ENCODE measurements at places on chromosomes 2 and 18.
A peak's percentile ranks its signal among the peaks of the same experiment; 100 is the strongest.

- DNase-seq: no peak
Observed at GRCh38 chr2:104945866-104946265, 92.0 kb downstream of the POU3F3 start.

GRCh38 chr2:208370881-208371633, 35.5 kb upstream of the PTH2R start:
- no peak for DNase-seq

- no peak for DNase-seq
Observed at GRCh38 chr2:88227446-88227845, 57.3 kb downstream of the THNSL2 start.

- no peak for DNase-seq
Observed at GRCh38 chr2:120290737-120291136, 38.1 kb downstream of the RALB start.

DNA sequence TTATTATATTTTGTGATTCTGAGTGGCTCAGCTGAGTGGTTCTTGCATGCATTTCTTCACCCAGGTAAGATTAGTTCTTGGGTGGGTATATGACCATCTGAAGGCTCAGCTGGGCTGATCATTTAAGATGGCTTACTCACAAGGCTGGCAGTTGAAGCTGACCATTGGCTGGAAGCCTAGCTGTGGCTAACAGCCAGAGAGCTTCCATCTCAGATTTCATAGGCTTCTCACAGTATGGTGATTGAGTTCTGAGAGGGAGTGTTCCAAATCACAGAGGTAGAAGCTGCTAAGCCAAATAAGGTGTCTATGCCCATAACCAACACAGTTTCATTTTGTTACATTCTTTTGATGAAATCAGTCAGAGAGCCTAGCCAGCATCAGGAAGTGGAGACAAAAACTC, 117.4 kb upstream of the RPRM start:
- no peak for DNase-seq

DNA sequence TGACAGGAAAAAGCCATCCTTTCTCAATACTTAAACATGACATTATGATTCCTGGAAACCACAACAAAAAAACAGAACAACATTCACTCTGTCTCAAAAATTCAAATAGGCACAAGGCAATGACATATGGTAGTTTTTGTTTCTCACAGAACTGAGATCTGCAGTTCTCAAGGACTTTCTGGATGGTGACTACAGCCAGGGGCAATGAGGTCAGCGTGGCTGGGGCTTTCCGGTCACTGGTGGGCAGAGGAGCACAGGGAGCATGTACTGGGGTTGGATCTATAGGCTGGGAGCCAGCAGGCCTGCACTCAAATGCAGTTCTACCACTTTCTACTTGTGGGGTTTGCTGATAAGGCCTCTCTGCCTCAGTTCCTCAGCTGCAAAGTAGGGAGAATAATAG, 72.0 kb downstream of the CTAGE1 start:
- DNase-seq: no peak

GRCh38 chr2:120250640-120251039, 2.0 kb upstream of the RALB start:
- DNase-seq: no peak

DNA sequence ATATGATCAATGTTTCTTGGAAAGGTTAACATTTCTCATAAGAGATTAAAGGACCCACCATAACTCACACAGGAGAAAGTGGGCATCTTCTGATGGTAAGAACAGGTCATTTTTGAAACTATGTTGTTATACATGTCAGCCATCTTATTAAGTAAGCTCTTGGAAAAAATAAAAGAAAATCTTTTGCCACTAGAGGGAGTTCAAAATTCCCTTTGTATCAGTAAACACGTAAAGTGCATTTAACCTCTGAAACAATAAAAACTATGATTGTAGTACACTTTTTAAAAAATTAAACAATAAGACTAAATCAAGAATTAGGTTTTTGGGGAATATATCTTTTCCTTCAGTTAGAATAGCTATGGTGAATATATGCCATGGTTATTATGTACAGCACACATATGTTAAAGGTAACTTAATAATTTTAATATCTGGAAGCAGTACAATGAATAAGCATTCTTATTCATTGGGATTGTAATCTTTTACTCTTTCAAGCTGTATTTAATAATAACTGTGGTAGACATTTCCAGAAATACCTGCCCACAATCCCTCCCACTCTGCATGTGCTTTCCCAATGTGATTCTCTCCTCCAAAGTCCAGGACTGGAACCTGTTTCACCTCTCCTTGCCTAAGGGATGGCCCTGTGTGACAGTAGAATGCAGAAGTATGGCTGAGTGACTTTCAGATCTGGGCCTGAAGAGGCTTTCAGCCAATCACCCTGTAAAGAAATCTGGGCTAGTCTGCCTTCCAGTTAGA, 64.2 kb downstream of the RBMS1 start:
- no peak for DNase-seq

GRCh38 chr2:146451972-146452371, 1392.9 kb upstream of the ACVR2A start:
- DNase-seq: no peak

DNA sequence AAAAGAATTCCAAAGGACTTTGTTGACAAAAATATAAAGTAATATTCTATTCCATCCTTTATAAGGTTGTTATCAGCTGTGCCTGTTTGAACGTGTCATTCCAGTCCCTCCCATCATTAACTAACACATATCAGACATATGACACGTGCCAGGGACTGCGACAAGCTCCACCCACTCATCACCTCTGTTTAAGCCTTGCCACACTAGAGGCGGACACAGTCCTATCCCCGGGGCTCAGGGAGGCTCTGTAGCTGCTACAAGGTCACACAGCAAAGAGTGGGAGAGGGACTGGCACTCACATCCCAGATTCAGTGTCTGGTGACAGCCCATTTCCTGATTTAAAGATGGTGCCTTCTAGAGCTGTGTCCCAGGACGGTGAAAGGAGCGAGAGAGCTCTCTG, 30.0 kb downstream of the TBC1D8 start:
- no peak for DNase-seq

- peak; percentile 35 for DNase-seq
Observed at GRCh38 chr2:236164201-236164924, 3.8 kb downstream of the GBX2 start.

DNA sequence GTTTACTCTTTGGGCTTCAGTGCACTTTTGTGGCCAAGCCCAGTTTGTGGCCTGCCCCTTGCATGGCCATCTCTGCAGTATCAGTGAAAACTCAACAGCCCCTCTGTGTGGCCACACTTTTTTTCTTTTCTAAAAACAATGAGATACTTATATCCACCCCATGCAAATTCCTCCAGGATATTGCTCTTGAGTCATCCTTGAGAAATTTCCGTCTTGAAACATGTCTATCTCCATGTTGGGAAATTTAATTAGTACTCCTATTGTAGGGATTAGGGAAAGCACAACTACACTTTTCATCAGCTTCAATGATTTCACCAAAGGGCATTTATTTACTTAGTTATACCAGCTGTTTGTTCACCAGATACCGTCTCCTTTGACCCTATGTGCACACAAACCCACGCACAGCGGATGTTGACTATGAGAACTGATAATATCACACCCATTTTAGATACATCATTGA, 993.1 kb downstream of the TSN start:
- no peak for DNase-seq

DNA sequence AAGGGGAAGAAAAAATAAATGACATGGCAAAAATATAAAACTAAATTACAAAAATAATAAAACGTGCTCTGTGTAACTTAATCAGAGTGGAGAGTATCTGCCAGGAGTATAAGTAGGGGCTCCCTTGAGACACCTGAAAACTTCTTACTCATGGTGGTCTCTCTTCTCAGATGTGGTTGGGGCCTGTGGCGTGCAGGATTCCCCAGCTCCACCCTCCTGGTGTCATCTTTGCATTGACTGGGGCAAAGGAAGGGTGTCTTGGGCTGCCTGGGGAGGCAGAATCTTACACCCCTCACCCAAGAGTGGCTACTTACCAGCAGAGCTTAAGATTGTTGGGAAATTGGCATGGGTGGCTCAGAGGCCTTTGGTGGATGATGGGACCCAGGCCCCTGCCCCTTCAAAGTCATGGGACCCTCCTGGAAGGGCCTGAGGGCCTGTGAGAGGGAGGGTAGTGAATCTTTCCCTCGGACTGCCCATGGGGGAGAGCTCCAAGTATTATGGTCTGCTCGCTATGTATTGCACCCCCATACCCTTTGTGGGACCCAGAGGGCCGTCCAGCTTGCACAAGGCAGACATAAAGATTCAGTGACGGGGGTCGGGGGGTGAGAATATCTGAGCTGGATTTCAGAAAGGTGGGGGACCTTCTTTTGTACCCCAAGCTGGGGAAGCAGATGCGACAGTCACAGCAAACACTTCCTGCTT, 6.9 kb upstream of the TRAF3IP1 start:
- peak; percentile 33 for DNase-seq

GRCh38 chr2:56688661-56689060, 504.9 kb downstream of the CCDC85A start:
- no peak for DNase-seq

- no peak for DNase-seq
Observed at GRCh38 chr2:37917281-37918228, 7.5 kb upstream of the RMDN2 start.

GRCh38 chr2:184815824-184816223, 217.5 kb downstream of the ZNF804A start:
- DNase-seq: no peak

DNA sequence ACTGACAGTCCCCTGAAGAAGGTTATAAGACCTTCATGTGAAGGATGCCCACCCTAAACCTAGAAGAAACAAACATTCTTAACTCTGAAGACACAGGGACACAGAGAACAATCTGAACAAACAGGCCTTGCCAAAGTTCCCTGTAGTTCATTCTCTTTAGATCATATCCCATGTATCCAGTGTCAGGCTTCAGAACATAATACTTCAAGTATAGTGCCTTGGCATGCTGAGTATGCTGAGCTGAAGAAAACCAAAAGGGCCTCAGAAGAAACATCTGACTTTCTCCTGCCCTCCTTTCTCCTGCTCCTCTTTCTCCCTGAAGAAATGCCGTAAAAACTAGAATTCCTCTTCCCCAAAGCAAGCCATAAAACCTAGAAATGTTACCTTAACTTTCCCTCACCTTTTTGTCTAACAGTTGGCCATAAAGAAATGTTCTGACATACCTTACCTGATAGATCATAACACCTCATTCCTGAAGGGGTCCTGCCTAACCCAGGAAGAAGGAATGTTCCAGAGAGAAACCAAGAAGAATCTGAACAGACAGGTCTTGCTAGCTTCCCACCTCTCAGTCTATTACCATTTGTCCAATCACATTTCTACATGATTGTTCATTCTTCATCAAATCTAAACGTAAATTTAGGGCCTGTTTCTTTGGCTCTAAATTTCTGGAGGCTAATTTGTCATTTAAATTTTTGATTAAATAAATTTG, 160.1 kb upstream of the ZC3H15 start:
- DNase-seq: no peak

DNA sequence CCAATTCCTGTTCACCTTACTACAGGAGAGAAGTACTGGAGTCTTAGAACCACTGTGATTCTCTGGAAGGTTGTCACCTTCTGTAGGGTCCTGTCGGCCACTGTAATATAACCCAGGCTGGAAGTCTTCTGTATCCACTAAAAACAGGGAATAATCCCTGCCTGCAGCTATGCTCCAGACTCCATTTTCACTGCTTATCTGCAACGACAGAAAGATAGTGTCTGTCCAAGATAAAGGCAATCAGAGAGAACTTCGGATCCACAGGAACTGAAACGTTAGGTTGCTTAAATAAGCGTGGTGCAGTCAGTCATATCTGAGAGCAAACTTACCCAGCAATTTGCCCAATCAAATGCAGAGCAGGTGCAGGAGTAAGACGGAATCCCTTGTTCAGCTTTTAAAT, 34.2 kb downstream of the ALS2 start:
- no peak for DNase-seq

GRCh38 chr2:107013884-107014283, 127.9 kb upstream of the ST6GAL2 start:
- DNase-seq: no peak

- DNase-seq: no peak
Observed at GRCh38 chr2:71530641-71531332, 77.4 kb downstream of the DYSF start.

- no peak for DNase-seq
Observed at GRCh38 chr2:241961454-241961853, 91.9 kb downstream of the RTP5 start.

DNA sequence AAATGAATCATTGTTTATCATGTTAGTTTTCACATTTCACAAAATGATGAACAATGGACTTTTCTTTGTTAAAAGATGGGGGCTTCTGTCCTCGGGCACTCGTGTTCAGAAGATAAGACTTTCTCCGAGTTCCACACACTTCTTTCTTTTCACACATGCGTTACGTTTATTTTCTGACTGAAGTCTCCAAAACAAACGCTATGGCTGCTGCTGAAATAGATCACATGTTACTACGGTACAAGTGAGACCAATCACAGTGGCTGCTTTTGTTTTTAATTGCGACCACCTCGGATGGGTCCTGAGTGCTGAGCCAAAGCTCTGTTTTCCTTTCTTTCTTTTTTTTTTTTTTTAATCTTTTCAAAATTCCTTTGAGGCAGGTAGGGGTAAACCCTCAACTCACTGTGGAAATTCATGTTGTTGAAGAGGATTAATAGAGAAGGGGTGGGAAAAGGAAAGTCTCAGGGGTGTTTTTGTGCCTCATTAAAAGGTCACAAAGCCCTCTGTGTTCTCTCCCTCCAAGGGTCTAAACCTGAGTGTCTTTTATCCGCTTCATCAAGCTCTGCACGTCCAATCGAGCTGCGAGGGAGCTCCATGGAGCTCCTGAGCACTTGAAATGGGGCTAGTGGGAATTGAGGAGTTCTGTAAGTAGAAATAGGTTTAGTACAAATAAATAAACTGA, 48.2 kb downstream of the ARL4C start:
- no peak for DNase-seq

DNA sequence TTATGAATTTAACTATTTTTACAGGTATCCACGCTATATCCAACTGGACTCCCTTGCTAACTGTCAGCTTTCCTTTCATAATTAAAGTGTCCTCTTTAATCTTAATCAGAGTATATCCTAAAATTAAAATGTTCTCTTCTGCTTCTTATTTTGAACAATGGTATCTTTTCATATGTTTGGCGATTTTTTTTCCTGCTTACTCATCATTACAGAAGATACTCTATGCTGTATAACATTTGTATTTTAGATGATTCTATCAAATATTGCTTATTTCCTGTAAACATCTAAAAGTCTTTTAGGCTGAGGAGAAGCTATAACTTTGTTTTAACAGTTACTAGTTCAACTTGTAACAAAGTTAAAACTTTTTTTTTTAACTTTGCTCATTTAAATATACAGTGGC, 17.4 kb downstream of the SCN2A start:
- DNase-seq: no peak

DNA sequence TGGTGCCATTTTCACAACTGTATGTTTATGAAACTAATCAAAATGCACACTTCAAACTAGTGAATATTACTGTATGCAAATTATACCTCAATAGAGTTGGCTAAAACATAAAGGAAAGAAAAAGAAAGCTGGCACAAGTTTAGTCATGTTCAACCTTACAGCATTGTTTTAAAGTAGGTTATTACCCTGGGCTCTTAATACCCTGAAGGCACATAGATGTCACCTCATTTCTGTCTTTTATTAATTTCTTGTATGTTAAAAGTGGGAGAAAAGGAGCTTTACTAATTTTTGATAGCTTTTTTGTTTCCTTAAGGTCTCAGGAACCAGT, 32.7 kb downstream of the TMEM131 start:
- no peak for DNase-seq

GRCh38 chr2:88187038-88187676, 17.0 kb downstream of the THNSL2 start:
- peak; percentile 82 for DNase-seq

GRCh38 chr2:84652431-84652830, 136.1 kb downstream of the DNAH6 start:
- DNase-seq: no peak

- no peak for DNase-seq
Observed at GRCh38 chr2:42052702-42053481, 5.1 kb downstream of the PKDCC start.

Data from posterior cingulate gyrus (tissue), 11 donors.